ENCODE measurements at places on chromosomes 1 and 21.

DNA sequence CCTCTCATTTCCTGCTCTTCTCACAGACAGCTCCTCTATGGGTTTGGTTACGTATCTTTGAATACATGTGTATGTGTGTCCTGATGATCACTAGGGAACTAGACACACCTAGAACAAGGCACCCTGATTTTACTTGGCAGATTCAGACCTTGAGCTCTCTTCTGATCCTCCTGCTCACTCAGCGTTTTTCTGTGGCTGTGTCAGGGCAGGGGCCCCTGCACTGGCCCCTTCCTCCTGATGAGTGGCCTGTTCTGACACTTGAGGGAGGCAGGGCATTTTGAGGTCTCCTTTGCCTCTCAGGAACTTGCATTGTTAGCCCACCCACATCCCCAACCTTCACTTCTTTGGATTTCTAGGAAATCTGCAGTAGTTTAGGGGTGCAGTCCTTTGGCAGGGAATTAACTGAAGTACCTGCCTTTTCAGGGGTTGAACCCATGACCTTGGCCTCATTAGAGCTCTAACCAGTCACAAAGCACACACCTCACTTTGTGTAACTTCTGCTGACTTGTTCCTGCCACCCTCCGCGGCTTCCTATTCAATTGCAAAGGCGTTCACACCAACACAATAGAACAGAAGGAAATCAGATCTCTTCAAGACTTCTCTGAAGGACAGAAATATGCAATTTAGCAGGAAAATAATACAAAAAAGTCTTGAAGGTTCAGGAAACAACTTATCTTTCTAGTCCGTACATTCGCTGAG is 8.8 kb downstream of the SMYD2 start:
- DNase-seq = no peak

DNA sequence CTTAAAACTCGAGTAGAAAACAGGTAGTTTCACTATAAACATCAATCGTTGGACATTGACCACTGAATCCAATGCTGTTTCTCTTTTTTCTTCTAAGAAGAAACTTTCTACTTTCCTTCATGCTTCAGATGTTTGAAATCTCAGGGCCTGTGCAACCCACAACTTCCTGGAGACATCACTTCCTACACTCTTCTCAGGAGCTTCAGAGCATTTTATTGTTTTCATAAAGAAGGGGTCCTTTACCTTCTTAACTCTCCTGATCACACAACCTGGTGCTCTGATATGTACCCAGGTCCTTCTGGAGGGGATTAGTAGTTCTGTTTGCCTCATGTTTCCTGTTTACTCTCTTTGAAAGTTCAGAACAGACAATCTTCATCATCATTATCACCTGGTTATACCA is 113.0 kb upstream of the VAV3 start:
- no peak for DNase-seq

GRCh38 chr1:42420911-42421585 is 34.8 kb downstream of the ZMYND12 start:
- no peak for DNase-seq

DNA sequence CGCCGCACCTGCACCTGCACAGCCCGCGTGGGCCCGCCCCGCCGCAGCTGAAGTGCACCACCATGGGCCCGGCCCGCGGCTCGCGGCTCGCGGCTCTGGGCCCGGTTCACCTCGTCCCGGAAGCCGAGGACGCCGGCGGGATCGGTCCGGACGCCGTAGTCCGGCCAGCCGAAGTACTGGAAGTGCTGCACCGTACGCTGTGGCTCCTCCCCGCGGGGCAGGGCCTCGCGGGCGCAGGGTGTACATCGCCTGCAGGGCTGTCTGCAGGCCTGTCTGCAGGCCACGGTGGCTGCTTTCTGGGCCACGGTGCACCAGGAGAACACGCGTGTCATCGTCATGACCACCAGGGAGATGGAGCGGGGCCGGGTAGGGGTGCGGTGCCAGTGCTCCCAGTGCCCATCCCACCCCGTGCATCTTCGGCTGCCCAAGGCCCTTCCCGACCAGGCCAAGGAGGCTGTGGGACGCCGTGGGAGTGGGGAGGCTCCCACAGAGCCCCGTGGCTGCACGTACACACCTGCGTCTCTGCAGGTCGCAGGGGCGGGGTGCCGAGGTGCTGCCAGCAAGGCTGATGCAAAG is 6.7 kb downstream of the RNF223 start:
- DNase-seq = no peak

- DNase-seq = no peak
These were observed 86.8 kb downstream of the TGFBR3 start for GRCh38 chr1:91799159-91799558.

- no peak for DNase-seq
These were observed 51.3 kb downstream of the DNAJC6 start for GRCh38 chr1:65360648-65361047.

DNA sequence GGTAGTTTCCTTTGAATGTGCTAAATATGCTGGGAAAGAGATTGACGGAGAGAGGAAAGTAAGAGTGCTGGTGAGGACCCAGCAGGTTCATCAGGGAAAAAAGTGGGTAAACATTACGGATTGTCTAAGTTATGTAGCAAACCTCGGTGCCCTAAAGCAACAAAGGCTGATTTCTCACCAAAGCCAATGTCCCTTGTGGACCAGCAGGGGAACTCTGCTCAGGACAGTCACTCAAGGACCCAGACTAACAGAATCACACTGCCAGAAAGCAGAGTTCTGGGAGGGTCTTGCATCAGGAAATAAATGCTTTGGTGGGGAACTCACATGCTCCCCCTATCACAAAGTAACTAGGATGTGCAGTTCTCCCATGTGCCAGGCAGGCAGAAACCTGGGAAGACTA is 1.7 kb upstream of the IKBKE start:
- DNase-seq = no peak

Measured in activated CD4-positive, alpha-beta T cell treated with anti-CD3 and anti-CD28 coated beads, Interleukin-2, Interleukin-4, amounts not matched to agents 100 ng/mL and 50 ng/mL, durations not matched to agents 16 hours and 8 hours (primary cell).